Stimulated activated CD8-positive, alpha-beta memory T cell treated with anti-CD3 and anti-CD28 coated beads, Interleukin-4, amount 100 ng/mL, for 1 hour (primary cell): ENCODE measurements at places on chromosomes 2 and 18.

DNA sequence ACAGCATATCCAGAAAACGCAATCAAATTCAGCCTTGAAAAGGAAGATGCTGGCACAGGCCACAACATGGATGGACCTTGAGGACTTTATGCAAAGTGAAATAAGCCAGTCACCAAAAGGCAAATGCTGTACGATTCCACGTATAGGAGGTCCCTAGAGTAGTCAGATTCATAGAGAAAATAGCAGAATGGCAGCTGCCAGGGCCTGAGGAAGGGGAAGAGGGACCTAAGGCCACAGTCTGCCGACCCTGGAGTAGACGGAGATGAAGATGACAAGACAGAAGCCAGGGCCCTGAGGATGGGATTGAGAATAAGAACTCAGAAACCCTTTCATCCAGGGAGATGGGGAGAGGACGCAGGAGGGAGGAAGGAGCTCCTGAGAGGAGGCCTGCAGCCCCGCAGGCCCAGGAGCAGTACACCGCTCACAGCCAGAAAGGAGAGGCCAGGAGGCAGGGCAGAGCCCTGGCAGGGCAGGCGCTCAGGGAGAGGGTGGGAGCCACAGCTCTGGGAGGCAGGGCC lies 8.1 kb upstream of the MTERF4 start:
- DNase-seq: no peak

DNA sequence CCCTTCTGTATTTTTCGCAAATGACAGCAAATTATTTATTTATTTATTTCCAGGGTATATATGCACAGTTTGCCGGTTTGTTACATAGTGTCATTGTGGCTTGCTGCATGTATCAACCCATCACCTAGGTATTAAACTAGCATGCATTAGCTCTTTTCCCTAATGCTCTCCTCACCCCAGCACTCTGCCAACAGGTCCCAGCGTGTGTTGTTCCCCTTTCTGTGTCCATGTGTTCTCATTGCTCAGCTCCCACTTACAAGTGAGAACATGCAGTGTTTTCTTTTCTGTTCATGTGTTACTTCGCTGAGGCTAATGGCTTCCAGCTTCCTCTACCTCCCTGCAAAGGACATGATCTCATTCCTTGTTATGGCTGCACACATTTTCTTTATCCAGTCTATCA lies 592.3 kb downstream of the TRIB2 start:
- no peak for DNase-seq

- DNase-seq: no peak
Measured at GRCh38 chr2:241957276-241957675, 87.7 kb downstream of the RTP5 start.

DNA sequence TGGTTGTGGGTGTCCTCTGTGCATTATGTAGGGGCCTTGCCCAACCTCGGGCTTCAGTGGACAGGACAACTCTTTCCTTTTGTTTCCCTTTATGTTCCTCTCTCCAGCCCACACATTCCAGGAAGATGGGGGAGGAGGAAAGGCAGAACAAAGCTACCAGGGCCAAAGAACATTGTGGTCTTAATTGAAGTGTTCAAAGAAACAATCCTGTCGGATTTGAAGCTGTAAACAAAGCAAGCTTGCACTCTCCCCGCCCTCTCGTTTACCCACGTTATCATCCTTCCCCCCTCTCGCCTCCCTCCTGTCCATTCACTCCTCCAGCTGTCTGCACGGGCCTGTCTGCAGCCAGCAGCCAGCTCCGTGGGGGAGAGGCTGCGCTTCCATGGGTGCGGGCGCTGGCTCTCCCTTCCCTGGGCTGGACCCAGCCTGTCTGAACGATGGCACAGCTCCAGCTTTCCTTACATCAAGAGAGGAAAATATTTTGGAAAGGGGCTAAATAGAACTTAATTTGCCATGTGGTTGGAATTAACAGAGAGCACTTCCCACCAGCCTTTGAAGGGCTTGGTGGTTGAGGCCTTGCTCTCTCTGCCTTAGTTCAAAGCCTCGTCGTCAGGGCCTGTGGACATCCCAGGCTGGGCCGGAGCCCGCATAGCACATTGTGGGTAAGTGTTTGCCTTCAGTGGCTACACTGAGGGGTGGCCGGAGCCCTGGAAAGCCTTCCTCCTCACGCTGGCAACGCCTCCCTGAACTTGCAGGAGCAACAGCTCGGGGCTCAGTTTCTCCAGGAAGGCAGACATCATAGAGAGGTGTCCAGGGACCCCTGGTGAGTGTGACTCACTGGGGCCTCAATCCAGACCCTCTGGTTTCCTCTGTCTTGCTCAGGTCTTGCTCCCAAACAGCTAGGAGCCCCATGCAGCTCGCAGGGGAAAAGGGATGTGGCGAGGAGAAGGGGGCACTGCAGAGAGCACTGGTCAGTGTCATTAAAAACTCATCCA lies 60.6 kb upstream of the HS6ST1 start:
- no peak for DNase-seq

- DNase-seq: no peak
Measured at GRCh38 chr2:74406035-74406434, 15.4 kb downstream of the C2orf81 start.

GRCh38 chr18:57353940-57354461 lies 1.6 kb downstream of the ST8SIA3 start:
- no peak for DNase-seq

DNA sequence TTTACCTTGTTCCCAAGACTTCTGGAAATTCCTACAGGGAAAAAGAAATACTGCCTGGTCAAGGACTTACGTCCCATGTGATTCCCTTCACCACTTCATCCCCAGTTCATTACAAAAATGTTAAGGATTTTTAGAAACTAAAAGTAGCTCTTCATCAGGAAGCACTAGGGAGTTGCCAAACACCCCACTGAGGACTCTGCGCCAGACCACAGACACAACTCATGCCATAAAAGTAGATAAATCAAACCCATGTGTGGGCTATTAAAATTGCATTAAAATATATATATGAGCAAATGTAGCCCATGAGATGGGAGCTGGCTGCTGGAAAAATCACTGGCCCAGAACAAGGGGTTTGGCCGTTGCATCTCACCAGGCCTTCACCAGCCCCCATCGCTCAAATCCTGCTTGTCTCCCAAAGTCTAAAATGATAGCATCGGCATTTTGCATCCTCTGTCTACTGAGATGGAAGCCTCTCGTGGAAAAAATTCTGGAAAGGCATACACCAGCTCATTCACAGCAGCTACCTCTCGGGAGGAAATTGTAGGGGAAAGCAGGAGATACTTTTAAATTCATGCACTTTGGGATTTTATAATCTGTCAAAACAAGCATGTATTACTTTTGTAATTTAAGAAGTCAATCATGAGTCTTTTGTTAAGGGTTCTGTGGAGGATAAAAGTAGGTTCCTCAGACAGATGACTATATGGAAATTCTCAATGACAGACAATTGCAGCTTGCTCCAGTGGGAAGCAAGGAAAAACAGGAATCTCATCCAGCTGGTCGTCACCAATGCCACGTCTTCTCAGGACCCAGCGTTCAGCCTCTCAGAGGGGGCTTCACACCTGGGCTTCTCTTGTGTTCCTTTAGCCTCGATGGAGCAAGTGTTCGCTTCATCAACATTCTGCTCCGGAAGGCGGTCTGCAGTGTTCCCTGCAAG lies 113.9 kb downstream of the MREG start:
- DNase-seq: no peak

DNA sequence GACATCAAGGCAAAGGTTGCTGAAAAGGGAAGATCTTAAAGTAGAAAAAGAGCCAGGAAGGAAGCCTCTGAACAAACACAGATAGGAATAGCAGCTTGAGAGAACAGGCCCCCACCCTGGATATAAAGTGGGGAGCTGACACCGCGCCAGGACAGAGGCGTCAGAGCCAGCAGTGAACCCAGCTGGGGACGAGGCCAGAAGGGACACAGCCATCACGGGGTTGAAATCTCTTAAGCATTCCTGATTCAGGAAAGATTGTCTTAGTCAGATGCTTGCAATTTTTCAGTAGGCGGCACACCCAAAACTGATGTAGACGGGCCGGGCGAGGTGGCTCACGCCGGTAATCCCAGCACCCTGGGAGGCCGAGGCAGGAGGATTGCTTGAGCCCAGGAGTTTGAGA lies 93.8 kb upstream of the PHLPP1 start:
- DNase-seq: no peak

- no peak for DNase-seq
Measured at GRCh38 chr2:181989099-181989498, 3.4 kb downstream of the PPP1R1C start.

- no peak for DNase-seq
Measured at GRCh38 chr18:44187090-44187489, 493.6 kb upstream of the SETBP1 start.

GRCh38 chr18:2974731-2975130 lies 38.2 kb downstream of the LPIN2 start:
- DNase-seq: no peak
